ENCODE measurements at places on chromosomes 11 and 22.

DNA sequence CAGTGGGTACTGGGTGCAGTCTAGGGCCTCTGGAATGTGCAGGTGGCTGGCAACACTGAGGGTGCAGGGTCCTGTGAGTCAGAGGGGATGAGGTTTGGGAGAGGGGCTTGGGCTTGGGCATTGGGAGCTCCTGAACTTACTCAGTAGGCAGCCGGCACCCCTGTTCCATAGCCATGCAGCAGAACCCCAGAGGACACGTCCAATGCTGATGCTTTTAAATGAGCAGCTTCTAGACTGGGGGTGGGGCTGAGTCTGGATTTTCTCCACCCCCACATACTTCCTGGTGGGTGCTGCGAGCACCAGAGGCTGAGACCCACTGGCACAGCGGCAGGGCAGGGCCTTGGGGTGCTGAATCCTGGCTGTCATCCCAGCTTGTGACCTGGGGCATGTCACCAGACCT is 71.4 kb downstream of the ARHGAP8 start:
- no peak for DNase-seq

DNA sequence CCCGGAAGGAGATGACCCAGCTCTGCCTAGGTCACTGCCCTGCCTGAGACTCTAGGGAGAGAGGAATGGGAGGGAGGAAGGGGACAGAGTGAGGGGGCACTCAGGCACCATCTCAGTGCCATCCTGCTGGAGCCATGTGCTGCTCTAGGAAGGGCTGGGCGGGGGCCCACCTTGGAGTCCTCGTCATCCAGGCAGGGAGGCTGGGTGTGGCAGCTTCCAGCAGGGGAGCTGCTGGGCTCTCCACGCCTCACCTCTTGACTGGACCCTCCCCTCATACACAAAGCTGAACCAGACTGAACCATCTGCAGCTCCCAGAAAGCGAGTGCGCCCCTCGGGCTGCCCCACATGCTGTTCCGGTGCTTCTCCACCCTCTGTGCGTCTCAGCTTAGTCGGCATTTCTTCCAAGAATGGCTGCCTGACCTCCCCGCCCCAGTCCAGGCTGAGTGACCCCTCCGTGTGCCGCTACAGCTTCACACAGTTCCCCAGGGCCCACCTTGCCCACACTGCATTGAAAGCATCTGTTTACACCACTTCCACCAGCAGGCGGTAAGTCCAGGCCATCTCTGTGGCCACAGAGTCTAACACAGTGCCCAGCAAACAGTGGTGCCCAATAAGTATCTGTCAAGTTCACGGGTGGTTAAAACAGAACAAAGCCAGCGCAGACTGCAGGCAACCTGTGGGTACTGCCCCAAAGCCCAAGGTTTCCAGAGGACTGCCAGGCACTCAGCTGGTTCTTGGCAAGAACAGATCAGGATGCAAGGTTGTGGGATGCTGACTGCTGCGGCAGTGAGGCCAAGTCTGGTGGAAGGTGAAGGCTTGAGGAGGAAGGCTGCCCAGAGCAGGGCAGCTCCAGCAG is 9.4 kb upstream of the TRIM29 start:
- no peak for DNase-seq

DNA sequence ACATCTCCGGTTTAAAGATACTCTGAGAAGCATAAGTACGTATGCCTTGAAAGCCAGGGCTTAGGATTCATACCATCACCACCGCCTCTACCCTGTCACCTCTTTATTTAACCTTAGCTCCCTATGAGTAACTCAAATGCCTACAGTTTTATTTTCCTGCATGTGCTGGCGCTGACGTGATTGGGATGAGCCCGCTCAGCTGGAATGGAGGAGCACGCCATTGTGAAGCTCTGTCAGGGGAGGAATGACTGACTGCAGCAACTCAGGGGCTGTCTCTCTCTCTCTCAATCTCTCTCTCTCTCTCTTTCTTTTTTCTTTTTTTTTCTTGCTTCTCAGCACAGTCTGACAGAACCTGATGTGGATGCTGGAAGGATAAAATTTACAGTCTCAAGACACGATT is 12.4 kb downstream of the CAVIN3 start:
- no peak for DNase-seq

GRCh38 chr11:118742304-118742703 is 48.7 kb downstream of the DDX6 start:
- DNase-seq: no peak

GRCh38 chr11:65260756-65261590 is 789 bp upstream of the POLA2 start:
- DNase-seq: no peak

DNA sequence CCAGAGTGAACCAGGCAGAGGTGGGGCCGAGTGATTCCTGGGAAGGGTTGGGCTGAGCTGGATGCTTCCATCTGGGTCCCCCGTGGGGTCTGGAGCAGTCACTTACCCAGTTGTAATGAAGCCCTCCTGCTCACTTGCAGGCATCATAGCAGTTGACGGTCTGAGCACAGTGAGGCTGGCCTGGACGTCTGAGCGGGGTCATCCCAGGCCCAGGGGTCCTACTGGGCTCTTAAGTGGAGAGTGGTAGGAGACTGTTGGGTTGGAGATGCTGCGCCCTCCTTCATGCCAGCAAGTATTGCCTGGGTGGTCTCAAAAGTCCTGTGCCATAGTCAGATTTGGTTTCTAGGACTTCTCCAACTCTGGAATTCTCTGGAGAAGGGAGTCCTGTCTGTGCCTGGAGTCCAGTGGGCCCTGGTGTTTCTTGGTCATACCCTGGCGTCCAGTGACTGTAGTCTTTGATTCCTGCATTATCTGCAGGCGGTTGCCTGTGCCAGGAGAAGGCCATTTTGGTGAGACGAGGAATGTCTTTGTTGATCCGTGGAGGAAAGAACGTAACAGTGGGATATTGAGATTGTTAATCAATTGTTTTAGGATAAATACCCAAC is 82.3 kb downstream of the TBC1D22A start:
- no peak for DNase-seq

DNA sequence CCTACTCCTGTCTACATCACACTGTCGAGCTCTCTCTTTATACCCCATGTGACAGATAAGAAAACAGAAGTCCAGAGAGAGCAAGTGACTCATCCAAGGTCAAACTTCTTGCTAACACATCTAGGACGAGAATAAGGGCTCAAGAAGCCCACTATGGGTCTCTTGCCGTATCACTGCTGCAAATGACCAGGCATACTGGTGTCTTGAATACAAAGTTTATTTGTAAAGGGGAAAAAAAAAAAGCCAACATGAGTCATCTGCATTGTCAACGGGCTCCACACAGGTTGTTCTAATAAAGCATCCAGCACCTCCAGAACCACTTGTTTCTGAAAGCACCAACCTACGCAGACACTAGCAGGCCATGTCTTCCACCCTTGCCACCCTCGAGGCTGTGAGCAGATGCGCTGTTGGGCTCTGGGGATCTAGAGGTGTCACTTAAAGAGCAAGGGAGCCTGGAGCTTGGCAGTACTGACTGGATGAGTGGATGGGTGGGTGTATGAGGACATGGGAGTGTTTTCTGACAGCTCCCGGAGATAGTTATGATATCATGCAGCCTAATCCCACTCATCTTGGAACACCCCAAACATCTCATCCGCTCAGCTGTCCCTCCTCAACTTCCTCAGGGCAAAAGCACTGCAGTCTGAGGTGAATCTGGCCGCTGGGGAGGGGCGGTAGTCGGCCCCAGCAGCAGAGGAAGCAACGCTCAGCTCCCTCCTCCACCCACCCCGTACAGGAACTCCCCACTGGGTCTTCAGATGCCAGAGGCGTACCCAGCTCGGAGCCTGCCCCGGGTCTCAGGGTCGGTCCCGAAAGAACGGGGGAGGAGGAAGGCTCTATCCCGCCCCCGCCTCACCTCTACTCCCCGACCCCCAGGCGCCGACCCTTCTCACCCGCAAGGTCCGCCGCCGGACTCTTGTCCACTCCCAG is 1.0 kb downstream of the SMCO4 start:
- DNase-seq: no peak

DNA sequence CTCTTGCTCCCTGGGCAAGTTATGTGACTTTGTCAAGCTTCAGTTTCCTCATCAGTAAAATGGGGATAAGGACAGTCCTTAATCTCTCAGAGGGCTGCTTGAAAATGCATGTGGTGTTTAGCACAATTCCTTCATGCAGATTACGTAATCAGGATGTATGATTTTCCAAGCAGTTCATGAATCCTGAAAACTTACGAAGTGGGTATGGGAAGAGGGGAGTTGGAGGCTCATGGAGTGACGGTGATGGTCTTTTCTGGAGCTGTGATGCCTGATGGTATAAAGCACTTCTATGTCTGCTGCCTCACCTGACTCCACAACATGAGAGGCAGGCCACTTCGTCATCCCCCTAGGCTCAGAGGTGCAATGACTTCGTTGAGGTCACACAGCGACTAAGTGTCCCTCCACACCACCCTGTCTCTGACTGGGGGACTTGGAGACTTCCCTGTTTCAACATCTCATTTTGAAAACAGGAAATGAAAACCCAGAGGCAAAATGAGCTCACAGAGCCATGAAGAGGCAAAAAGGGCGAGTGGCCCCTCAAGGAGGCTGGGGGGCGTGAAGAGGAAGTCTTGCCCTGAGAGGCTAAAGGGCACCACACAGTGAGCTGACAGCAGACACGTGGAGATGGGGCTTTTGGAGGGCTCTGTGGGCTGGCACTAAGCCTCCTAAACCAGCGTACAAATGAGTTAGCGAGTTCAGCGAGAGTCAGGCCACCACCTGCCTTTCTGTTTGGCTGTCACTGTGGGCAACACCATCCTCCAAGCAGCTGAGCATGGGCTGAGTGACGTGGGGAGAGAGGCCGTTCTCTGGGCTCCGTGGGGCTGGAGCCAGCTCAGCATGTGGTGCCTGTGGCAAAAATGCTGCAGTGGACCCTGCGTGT is 10.1 kb downstream of the MCM5 start:
- DNase-seq: no peak
